ENCODE measurements at places on chromosomes 3 and 15.
A peak's percentile ranks its signal among the peaks of the same experiment; 100 is the strongest.

DNA sequence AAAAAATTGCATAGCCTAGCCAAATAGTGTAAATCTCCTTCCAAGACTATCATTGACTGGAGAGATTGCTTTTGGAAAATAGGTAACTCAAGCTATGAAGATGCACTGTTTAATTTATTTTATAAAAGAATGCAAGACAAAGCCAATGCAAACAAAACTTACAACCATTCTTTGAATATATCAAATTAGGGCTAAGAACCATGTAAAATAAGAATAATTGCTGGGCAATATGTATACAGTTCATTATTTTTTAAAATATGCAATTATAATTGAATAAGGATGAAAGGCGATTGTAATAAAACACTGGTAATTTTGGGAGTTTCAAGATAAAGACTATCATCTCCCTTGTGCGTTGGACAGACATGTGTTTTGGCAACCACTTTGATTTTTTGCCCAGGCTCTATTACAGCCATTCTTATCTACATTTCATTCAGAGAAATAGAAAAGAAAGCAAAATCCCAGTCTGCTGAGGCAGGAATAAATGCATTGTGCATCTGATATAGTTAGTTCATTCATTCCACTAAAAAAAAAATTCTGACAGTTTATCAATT is 242.3 kb upstream of the ROBO1 start:
- no peak for DNase-seq

GRCh38 chr3:151228666-151229040 is 25.6 kb upstream of the GPR171 start:
- no peak for DNase-seq

- no peak for DNase-seq
Observed at GRCh38 chr3:120326784-120327183, 22.4 kb downstream of the LRRC58 start.

DNA sequence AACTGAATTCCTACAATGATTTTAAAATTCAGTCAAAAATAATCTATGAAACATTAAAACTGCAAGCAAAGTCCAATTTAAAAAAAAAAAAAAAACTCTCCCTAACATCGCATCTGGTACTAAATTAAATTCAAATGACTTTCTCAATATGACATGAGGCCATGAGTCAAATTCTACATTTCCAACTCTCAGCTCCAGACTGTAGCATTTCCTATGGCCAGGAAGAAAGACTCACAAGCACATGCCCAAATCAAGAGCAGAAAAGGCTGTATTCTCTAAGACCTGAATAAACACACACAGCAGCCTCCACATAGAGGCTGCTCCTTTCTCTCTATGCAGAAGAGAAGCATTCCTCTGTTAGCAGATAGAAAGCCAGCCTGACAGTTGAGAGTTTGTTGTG is 729.2 kb downstream of the ROBO1 start:
- DNase-seq: no peak

- DNase-seq: no peak
Observed at GRCh38 chr3:182308328-182308727, 485.0 kb upstream of the ATP11B start.

GRCh38 chr3:40843851-40844548 is 319.2 kb downstream of the ZNF621 start:
- DNase-seq: no peak

DNA sequence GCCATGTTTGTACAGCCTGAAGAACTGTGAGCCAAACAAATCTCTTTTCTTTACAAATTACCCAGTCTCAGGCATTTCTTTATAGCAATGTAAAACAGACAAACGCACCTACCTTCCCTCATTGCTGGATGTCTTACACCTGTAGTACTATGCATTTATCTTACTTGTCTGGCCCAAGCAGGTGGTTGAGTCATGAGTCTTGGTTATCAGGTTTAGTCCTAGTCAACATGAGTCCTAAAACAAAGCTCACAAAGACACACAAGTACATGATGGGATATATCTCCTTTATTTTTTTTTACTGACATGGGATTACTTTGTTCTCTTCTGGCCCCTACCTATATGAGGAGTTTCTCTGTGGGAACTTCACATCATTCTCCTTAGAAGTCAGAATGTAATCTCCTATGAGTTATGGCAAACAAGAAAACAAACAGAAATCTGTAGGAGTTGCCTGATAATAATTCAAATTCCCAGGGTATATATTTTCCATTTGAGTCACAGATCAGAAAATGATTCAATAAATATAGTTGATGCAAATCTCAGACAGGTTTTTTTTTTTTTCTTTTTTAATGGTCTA is 33.6 kb upstream of the PLSCR2 start:
- DNase-seq: no peak

GRCh38 chr15:48413304-48413703 is 82.1 kb downstream of the DUT start:
- DNase-seq: no peak

GRCh38 chr3:96467639-96468038 is 346.8 kb upstream of the EPHA6 start:
- no peak for DNase-seq

- no peak for DNase-seq
Observed at GRCh38 chr3:73530022-73530396, 94.7 kb downstream of the PDZRN3 start.

GRCh38 chr3:11021611-11022011 is 29.1 kb downstream of the SLC6A1 start:
- no peak for DNase-seq

DNA sequence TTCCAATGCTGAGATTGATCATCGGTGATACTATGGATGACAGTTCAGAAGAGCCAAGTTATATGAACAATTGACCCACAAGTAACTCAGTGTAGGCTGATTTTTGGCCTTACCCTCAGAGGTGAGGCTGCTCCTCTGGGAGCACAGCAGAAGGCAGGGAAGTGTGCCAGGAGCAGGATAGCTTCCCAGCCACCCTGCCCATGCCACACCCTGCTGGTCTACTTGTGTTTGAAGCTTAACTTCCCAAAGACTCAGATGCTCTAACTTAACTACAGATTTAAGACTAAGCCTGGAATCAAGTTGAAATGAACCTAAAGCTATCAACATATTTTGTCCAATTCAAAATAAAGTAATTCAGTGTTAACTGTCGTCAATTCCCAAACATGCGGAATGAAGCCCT is 77.5 kb downstream of the BOC start:
- no peak for DNase-seq

DNA sequence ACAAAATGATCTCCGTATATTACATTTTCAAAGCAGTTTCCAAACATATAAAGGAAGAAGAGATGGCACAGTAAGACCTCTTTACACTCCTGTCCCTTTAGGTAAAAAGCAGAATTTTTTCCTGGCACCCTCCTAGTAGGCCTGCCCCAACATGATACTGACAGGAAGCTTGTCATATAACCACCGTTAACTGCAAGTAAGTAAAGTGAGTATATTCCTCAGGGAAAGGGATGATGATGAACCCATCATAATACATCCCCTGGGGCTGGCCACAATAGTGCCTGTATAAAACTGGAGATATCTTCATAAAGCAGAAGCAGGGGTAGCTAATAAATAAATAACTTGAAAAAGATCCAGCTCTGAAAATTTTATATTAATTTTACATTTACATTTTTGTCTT is 893.0 kb downstream of the DIPK2A start:
- no peak for DNase-seq

GRCh38 chr15:97567411-97567810 is 393.1 kb upstream of the ARRDC4 start:
- no peak for DNase-seq

- DNase-seq: no peak
Observed at GRCh38 chr3:133361011-133361410, 38.8 kb upstream of the BFSP2 start.

DNA sequence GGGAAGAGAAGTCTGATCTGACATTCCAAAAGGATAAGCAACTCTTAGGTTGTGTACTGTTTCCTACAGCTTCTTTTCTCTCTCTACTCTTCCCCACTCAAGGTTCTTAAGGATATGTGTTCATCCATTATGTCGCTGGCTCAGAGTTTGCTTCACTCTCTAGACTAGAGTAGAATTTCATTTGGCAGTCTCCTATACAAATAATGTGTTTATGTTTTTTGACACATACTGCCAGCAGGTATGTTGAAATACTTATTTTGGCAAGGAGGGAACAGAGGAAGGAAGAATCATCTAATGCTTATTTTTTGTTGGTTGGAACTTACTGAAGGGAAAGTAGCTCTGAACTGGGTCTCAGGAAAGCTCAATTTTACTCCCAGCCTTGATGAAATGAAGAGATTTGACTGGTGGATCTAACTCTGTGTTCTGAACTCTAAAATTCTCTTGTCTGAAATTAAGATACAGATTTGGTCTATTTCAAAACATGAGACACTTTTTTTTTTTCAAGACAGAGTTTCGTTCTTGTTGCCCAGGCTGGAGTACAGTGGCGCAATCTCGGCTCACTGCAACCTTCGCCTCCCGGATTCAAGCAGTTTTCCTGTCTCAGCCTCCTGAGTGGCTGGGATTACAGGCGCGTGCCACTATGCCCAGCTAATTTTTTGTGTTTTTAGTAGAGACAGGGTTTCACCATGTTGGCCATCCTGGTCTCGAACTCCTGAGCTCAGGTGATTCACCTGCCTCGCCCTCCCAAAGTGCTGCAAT is 7.6 kb upstream of the EMC3 start:
- DNase-seq: no peak

- peak; percentile 3 for DNase-seq
Observed at GRCh38 chr15:31268911-31269784, 57.5 kb upstream of the KLF13 start.

GRCh38 chr3:66702126-66702525 is 201.3 kb upstream of the LRIG1 start:
- no peak for DNase-seq

DNA sequence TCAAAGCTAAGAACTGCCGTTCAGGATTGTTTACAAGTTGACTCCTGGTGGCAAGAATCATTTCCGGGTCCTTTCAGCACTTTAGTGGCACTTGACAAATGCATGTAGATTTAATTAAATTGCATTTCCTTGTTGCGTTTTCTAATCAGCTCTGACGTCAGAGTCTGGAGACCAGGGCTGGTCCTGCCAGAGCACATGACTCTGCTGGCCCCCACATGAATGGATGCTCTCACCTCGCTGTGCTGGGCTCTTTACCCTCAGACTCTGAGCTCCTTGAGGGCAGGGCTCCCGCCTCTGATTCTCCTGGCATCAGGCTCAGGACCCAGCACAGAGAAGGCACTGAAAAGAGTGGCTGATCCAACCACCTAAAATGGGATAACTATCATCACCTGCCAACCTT is 69.4 kb downstream of the FEM1B start:
- no peak for DNase-seq

GRCh38 chr3:34078418-34078817 is 280.0 kb downstream of the PDCD6IP start:
- no peak for DNase-seq

DNA sequence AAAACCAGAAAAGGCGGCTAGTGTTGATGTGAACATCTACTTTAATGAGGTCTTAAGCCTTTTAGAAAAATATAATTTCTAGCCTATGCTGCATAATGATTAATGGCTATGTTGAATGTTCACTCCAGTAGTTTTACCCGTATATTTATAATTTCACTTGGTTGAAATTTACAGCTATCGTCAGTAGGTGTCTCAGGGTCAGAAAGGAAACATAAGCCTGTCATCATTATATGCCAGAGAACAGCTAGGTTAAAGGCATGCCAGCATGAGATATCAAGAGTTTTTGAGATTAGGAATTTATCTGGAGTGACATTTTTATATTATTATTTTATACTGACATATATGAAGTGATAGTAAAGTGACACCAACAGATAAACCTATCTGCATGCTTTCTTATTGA is 904.1 kb downstream of the OTOL1 start:
- no peak for DNase-seq

DNA sequence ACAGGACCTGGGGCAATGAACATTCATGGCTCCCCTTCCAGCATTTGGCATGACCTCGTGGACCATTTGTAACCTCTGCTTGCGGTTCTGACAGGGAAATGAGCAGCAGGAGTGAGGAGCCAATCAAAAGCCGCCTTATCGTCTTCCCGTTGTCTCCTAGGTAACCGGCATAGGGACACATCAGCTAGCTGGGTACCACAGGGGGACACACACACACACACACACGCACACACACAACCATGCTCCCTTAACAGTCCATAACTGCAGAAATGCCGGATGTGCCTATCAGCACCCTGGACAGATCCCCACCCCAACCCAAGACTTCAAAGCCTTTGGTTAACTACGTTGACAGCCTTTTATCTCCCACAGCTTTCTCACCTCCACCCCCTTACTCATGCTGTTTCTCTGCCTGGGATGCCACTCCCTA is 53.4 kb upstream of the CCDC174 start:
- DNase-seq: no peak

GRCh38 chr15:95606551-95606950 is 723.9 kb upstream of the NR2F2 start:
- no peak for DNase-seq

- DNase-seq: no peak
Observed at GRCh38 chr3:153631102-153631501, 469.1 kb downstream of the RAP2B start.

GRCh38 chr3:54146506-54147239 is 24.3 kb downstream of the CACNA2D3 start:
- DNase-seq: peak; percentile 39

- DNase-seq: no peak
Observed at GRCh38 chr3:188059351-188059750, 94.6 kb upstream of the LPP start.

DNA sequence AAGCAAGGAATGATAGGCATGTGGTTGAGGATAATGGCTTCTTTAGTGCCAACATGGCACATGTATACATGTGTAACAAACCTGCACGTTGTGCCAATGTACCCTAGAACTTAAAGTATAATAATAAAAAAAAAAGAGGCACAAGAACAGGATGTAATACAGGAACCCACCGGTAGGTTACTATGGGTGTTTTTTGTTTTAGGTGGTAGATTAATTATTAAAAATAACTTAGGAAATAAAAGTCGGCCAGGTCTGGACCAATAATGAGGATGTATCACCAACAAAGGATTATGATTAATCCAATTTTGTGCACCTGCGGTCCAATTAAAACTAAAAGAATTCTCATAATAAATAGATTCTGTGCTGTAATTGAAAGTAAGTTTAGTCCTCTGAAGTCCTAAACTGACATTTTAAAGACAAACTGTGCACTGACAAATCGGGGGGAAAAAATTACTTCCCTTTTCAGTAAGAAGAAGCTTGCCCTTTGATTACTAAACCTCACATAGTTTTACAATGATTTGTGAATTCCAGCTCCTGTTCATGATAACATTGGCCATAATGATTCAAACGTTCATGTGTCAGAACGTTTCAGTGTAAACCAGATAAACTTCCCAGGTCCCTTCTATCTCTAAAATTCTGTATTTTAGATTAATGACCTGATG is 62.2 kb downstream of the CASR start:
- DNase-seq: no peak
